ENCODE measurements at places on chromosomes 5 and 9.

GRCh38 chr5:86442036-86442745, 175.6 kb upstream of the COX7C start:
- DNase-seq: no peak

GRCh38 chr9:94867281-94867841, 140.9 kb downstream of the AOPEP start:
- DNase-seq: no peak

- DNase-seq: no peak
Observed at GRCh38 chr5:39534690-39535089, 109.9 kb upstream of the DAB2 start.

GRCh38 chr9:4365055-4365454, 65.2 kb upstream of the GLIS3 start:
- no peak for DNase-seq

GRCh38 chr5:67378256-67378655, 181.7 kb upstream of the CD180 start:
- DNase-seq: no peak

- no peak for DNase-seq
Observed at GRCh38 chr9:80797101-80797829, 892.1 kb downstream of the TLE1 start.

GRCh38 chr5:4275232-4275631, 679.6 kb downstream of the IRX1 start:
- no peak for DNase-seq

DNA sequence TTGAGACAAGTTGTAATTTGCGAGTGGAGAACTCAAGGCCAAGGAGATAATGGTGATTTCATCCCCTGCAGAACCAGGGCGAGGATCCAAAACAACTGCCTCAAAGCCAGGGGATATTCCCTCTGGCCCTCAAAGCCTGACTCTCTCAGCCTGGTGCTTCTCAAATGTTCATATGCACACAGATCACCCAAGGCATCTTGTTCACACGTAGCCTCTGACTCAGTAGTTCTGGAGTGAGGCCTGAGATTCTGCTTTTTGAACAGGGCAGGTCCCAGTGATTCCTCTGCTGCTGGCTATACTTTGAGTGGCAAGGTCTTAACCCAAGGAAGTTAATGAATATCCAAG, 30.2 kb upstream of the WWC1 start:
- no peak for DNase-seq

GRCh38 chr9:87498811-87499360, 1.2 kb downstream of the DAPK1 start:
- no peak for DNase-seq

GRCh38 chr9:87836951-87837705, 45.5 kb upstream of the SPATA31E1 start:
- DNase-seq: no peak

DNA sequence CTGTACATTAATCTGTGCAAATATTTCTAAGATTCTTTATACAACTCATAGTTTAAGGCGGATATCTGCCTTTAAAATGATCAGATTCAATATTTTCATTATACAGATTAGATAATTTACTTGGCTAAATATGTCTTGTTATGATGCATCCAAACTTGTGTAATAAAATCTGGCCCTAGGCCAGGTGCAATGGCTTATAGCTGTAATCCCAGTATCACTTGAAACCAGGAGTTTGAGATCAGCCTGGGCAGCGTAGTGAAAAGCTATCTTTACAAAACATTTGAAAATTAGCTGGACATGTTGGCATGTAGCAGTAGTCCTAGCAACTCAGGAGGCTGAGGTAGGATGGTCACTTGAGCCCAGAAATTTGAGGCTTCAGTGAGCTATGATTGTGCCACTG, 2002.2 kb upstream of the ACO1 start:
- DNase-seq: no peak

DNA sequence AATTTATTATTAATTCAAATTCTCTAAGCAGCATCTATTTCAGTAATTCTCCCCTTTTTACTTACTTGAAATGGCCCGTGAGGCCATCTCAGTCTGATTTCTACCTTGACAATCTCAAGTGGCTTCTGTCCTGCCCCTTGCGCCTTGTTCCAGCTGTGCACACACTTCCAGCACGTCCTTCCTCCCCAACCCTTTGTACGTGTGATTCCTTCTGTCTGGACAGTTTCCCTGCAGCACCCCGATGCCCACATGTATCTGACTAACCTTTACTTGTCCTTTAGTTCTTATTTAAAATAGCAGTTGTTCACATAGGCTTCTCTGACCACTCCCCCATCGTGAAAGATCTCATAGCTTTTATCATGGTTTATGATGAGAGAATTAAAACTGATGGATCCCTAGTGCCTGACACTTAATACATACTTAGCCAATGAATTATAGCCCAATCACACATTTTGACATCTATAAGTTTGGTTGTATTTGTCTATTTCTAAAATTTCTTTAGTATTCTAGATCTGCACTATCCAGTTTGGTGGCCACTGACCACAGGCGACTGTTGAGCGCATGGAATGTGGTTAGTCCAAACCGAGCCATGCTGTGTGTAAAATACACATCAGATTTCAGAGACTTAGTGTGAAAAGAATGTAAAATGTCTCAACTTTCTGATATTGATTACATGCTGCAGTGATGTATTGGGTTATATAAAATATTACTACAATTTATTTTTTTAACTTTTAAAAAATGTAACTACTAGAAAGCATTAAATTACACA, 14.3 kb downstream of the ZBTB34 start:
- no peak for DNase-seq

DNA sequence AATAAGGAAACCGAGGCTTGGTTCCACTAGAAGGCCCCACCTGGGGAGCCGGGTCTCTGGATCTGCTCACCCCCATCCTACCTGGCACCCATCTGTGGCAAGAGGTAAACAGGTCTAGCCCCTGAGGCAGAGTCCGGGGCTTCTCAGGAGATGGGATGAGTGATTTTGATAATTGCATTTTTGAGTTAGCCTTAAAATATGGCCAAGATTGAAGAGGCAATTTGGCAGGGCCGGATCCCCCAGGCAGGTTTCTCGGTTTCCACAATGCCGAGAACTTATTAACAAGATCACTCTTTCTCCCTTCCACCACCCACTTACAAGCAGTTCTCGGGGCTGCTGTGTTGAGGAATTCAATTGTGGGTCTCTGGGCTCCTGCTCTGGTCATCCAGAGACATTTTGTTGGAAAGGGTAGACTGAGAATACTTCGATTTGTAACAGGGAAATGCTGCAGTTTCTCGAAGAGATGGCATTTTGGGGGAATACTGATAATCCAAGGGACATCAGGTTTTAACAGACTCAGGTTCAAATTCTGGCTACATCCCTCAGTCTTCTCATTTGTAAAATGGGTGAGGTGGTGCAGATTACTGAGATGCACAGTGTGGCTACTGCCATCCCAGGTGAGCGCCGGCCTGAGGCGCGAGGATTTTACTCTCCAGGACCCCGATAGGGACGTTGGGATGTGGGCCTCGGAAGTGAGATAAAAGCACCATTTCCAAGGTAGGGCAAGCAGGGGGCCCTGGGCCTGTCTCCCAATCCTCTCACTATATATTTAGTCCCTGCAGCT, 194.2 kb downstream of the CDK5RAP2 start:
- no peak for DNase-seq

DNA sequence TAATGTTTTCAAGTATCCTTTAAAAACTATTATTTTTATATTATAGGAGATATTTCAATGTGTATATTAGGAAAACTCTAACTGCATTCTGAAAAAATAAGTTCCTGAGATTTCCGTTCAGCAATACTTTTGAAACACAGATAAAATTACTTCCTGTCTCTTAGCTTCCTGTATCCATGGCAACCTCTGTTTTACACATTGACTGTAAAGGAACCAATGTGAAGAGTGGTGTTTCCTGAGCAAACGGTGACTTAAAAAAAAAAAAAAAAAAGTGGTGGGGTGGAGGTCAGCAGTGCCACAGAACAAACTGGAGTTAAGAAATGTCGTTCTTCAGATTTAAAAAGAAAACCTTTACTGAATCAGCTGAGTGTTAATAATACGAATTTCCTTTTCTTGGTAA, at the start of gene LRRC70:
TSS of gene LRRC70 (plus strand) at position 280 of the 400 bp plus-strand sequence. CDS start 620 bp downstream, outside the sequence.
- DNase-seq: peak; percentile 82

DNA sequence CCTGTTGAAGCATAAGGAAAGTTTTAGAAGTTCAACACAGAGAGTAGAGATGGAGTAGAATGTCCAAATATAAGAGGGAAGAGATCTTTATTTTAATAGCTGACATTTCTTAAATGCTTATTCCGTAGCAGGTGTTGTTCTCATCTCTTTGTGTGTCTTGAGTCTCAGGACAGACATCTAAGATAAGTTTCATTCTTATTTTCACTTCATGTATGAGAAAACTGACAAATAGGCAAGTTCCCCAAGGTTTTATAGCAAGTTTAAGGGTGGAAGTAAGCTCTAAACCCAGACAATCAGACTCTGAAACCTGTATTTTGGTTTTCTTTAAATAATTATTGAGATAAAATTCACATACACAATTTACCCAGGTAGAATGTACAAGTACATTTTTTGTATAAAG, 228.4 kb upstream of the PPP1R2B start:
- DNase-seq: no peak

- DNase-seq: no peak
Observed at GRCh38 chr5:124262991-124263571, 483.4 kb downstream of the ZNF608 start.

DNA sequence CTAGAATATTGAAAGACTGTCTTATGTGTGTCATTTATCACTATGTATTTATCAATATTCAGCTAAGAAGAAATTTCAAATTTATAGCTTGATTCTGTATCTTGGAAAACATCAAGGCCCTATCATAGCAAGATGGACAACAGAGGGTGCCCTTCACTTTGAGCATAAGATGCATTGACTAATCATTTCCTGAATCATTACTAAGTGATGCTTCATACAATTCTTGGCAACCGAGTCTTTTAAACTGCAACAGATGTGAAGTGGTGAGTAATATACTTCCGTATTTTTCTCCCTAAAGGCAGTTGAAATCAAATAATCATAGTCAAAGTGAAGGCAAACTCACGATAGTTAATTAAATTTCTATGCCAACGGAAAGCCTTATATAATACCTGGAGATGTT, 318.6 kb upstream of the RGMB start:
- no peak for DNase-seq

DNA sequence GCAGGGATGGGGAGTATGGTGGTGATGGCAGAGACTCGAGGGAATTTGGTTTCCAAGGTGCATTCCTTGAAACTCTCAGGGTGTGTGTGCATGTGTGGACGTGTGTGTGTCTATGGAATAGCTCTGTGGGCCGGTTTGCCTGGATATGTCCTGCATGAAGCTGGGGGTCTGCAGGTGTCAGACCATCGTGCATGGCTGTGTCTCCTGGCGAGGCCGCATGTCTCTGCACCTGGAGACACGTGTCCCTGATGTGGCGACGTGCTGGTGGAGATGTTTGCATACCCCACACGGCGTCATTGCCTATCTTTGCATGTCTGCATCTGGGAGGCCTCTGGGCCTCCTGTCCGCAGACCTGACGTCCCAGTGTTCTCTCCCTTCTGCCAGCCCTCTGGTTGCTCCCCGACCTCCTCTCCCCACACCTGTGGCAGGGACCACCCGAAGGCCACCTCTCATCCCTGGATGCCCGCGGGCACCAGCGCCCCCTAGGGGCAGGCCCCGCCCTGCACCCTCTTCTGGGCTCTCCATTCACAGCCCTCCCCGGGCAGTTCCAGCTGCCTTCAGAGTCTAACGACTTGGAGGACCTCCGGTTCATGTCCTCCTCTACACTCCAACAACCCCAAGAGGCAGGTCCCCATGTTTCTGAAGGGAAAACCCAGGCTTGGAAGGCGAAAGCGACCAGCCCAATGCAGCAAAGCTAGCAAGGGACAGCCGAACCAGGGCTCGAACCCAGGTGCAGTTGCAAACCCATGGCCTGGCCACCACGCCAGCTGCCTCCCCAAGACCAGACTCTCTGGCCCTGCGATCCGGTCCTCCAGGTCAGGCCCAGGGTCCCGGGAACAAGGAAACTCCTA, 88.6 kb downstream of the LMX1B start:
- peak; percentile 13 for DNase-seq

- no peak for DNase-seq
Observed at GRCh38 chr5:151885138-151885908, 39.3 kb downstream of the GLRA1 start.

DNA sequence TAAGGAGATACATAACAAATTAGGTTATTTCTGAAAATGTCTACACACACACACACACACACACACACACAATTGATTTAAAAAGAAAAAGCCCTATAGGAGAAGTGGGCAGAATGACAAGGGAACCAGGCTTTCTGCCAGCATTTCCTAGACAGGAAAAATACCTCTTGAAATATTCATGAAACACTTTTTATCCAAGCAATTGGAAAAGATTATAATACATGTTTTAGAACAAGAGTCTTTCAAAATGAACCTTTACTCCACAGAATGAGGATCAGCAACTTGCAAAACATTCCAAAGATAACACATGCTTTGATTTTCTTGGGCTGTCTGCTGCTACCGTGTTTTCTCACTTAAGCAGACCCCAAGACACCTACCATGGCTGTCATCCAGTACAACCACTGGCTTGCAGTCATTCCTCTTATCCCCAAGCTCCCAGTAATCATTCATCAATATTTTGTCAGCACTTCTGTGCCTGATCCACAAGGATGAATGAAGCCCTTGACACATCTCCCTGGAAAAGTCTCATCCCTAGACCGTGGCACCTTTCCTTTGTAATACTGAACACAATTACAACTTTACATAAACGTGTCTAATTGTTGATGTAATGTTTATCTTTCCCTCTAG, 717.1 kb upstream of the ZNF608 start:
- DNase-seq: no peak

GRCh38 chr5:157862183-157862851, 3.4 kb upstream of the CLINT1 start:
- peak; percentile 82 for DNase-seq

GRCh38 chr5:126982926-126983873, 47.2 kb downstream of the MARCHF3 start:
- DNase-seq: no peak

DNA sequence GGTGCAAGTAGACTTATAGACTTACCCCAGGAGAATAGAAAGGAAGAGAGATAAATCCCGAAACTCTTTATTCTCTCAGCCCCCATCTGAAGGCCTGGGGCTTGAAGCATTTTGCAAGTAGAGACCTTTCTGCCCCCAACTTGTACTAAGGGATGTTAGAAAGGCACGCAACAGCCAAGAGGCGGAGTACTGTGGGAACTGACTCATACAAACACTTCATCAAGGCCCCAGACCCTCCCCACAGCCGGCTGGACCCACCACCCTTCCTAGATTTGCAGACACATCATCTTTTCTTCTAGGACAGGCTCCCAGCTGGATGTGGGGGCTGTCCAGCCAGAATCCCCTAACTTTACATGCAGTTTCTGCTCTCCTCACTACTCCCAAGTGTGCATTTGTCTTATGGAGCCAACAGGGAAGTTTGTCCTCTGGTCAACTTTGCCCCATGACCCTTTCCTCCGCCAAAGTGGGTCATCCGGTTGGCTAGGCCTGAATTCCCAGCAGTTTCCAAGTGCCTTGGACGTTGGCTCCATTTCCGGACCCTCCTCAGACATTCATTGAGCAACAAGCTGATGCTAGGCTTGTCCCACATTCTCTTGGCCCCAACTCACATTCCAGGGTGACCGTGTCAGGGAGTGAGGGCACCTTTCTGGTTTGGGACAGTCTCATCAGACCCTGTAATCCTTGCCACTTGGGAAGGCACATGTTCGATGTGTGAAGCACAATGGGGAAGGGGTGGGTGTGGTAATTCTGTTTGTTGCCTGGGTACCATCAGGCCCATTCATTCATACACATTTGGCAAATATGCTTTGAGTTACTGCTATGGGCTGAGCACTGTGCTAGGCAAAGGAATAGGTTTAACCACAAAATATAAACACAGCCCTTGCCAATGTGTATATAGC, 64.6 kb downstream of the ABLIM3 start:
- DNase-seq: no peak
